AG09319 (cell line): ENCODE measurements at places on chromosomes 3 and 15.

DNA sequence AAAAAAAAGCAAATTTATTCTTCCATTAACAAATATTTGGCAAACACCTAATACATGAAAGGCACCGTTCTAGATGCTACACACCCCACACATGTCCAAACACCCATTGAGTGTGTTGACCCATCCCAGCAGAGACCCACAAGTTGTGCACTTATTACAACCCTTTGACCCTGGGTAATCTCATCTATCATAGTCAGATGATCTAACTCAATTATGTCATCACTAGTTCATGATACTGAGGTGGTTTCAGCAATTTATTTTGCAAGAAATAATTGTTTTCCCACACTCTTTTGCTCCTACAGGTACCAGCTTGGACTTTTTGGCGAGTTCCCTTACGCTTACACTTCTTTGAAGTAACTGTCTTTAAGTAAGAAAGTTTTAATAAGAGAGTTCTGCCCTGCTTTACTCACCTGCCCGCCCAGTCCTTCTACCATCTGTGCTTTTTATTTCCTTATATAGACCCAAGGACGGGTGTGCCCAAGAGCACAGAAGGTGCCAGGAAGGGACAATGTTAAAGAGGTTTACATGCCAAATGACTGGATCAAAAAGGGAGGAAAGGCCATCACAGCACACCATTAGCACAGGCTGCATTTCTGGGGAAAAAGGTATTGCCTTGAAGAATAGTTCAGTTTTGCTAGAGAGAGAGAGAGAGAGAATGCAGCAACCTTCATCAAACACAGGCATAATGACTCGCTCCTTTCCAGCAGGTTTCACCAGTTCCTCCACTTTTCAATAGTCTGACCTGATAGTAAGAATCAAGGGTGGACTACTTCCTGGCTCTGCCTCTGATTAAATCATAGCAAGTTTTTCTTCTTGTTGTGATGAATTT, 54.5 kb upstream of the ATP11B start:
- no peak for DNase-seq

DNA sequence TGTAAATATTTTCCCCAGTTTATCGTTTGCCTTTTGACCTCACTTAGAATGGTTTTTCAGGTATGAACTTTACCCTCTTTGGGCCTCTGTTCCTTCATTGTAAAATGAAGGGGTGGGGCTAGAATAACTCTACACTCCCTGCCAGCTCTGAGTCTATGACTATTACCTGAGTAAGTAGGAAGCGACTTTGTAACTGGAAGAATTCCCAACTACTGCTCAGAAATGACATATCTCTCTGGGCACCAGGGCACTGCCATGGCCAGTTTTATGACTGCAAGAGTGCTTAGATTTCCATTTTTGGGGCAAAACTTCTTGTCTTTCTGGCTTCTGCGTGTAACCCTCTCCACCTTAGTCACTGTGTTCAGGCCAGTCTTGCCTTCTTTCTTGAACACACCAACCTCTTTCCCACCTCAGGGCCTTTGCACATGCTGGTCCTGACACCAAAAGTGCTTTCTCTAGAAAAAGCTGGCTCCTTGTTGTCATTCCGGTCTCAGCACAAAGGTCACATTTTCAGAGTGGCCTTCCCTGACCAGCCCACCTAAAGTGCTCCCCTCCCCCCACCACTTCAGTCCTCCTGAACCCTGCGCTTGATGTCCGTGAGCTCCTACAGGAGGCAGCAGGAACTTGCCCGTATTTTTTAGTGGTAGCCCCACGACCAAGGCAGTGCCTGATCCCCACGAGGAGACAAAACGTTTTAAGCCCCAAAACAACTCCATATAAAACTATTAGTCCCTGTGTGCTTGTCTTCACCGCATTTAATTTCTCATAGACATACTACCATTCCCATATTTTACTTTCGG, 25.6 kb downstream of the CDCP1 start:
- no peak for DNase-seq

DNA sequence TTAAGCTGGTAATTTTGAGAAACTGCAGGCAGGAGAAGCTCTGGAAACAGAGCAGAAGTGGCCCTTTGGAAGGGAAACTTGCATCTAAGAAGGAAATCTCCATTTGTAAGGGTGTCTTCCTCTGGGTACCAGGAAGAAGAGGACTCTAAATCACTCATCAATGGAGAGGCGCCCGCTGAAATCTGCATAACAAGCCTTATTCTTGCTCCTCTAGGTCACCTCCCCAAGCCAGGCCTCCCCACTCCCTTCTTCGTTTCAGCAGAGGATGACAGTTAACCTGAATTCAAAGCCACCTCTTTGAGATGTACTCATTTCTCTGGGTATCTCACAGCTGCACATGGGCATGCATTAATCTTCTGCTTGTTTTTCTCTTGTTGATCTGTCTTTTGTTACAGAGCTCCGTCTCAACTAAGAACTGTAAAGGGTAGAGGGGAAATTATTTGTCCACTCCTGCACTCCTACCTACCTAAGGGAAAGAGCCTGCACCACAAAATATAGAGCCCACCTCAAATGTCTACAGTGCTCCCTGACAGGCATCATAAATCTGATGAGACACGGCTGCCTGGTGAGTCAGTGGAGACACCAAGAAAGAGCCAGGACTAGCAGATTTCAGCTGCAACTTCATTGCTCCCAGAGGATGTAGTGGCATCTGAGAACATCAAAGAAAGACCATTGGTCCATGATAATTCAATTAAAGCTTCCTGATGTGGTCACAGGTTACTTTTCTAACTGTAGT, 51.5 kb downstream of the GABRB3 start:
- no peak for DNase-seq

DNA sequence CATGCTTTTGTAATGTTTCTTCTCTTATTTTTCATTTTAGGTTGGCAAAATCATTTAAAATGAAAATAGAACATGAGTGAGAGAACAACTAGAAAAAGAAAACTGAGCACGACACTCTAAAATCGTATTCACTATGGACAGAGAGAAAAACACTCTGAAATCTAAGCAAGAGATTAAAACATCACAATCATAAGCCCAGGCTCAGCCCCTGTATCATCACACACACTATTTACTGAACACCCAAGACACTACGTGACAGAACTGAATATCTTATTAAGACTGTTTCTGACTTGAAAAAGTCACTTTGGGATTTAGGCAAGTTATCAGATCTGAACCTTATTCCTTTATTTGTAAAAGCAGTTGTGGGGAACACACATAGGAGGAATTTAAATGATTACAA, 82.6 kb upstream of the PLXND1 start:
- no peak for DNase-seq

DNA sequence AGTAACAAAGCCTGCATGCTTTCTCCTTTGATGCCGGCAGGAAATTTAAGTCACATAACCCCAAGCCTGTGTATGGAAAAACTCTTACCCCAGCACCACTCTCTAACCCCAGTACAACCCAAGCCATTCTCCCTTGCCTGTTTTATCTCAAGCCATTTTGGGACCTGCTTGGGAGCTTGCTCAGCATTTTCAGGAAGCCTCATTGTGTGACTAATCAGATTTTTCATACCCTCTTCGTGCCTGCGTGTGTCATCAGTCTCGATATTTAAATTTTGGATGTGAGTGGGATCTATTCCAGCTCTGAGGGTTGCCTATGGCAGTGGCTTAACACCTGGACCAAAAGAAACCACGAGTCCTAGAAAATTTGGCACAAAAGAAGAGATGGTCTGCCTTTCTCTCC, 426.2 kb downstream of the SQOR start:
- DNase-seq: no peak

DNA sequence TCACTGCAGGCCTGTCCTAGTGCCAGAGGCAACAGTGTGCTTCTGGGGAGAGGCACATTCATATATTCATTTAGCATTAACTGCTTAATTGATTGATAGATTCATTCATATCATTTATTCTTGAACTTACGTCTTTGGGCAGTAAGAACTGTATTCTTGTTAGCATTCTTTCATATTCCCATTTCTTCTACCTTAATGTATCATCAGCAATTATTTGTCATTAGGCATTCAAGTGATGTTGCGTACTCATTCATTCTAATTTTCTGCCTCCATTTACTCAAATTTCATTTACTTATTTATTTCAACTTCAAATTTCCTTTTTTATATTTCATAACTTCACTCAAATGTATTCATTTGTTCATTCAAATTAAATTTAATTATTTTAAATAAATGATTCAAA, 31.5 kb upstream of the CCR4 start:
- no peak for DNase-seq
